ENCODE measurements at places on chromosomes 16 and 17.

GRCh38 chr17:13346996-13347762, 254.6 kb downstream of the HS3ST3A1 start:
- no peak for DNase-seq

DNA sequence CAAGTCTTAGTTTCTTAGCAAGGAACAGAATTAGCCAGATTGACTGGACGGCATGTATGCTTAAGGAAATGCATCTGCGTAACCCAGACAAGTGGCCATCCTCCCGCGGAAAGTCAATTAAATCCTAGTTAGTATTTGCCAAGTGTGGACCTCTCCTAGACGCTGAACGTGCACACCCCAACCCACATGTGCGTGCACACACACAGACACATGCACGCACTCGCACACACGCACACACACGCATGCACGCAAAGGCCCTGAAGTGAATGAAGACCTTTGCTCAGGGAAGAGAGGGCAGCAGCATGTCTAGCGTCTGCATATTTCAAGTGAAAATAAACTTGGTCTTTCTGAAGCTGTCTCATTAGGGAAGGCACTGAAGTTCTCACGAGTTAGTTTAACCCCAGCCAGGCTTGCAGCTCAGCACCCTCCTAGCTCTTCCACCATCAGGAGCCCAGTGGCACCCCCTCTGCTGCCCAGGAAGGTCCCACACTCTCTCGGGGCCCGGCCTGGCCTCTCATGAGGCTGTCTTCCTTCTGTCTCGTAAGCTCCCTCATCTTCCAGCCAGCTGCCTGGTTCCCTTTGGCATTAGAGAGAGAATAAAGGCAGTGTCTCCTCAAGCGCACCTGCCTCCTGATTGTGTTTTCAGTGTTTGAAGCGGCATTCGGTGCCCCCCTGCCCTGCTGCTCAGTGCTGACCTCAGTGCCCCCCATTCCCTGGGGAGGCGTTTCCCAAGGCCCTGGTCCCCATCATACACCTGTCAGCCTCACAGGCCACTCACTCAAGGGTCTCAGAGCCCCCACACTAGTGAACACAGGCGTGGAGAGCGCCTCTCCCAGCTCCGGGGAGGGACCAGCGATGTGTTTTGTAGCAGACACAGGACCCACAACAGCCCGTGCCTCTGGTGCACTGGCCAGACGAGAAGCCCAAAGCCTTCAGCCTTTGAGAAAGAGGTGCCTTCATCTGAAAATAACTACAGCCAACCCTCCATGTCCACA, 52.2 kb upstream of the CHMP6 start:
- no peak for DNase-seq

GRCh38 chr17:50421308-50422051, 4.5 kb upstream of the ACSF2 start:
- no peak for DNase-seq

- no peak for DNase-seq
These were observed 486.5 kb downstream of the CDH13 start for GRCh38 chr16:83113317-83113716.

DNA sequence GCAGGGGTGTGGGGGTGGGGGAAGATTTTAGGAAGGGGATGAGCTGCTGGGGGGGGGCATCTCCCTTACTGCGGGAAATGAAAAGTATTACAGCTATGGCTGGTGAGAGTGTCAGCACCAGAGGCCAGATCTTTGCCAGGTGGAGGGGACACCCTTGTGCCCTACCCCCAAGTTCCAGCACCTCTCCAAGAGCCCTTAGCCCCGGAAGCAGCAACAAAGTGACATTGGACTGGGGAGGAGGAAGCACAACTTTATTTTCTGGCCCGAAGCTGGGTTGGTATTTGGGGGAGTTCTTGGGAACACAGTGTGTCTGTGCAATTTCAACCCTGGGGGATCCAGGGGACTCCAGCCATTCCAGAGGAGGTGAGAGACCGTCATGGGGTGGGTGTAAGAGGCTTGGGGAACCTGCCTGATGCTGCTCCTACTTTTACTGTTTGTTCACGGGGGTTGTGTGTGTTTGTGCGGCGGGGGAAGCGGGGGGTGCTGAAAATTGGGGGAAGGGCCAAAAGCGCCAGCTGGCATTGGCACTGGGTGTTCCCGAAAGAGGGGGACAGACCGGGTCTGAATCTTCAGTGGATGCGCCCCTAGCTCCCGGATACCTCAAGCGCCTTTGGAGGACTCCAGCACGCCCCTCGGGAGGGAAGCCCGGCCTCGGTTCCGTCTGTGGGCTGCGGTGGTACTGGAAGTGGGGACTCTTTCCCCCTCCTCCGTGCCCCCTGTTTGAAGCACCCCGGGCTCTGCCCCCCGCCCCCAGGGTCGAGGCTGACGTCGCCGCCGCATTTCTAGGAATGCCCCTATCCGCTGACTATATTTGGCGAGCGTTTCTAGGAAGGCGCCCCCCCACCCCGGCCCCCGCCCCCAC, 230.3 kb downstream of the MRTFB start:
- no peak for DNase-seq

- no peak for DNase-seq
These were observed 2.3 kb downstream of the NDUFB10 start for GRCh38 chr16:1961651-1962067.

DNA sequence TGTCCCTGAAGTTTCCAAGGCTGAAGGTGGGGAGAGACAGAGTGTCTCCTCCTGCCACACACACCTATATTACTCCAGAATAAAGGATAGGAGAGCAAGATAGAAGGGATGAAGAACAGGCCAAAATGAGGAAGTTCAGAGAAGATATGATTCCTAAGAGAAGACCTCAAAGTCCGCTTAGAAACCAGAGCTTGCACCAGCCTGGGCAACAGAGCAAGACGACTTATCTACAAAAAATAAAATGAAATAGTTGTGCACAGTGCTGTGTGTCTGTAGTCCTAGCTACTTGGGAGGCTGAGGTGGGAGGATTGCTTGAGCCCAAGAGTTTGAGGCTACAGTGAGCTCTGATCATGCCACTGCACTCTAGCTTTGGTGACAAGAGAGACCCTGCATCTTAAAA, 128.2 kb downstream of the HS3ST3B1 start:
- DNase-seq = no peak

GRCh38 chr16:1991135-1991551, 1.4 kb downstream of the SYNGR3 start:
- DNase-seq = no peak

DNA sequence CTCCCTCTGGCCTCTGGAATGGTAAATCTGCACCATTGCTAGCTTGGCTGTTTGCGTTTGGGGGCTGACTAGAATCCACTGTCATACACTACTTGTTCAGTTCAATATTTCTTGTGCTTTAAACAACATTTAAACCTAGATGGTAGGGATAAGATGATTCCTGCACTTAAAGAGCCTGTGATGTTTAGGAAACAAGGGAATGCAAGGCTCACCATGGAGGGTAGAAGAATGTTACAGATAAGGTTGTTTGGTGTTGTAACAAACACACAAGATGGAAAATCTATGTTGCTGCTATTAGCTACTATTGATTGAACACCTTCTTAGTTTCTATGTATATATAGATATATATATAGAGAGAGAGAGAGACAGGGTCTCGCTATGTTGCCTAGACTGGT, 31.4 kb downstream of the YPEL2 start:
- no peak for DNase-seq

GRCh38 chr17:32104158-32104557, 38.1 kb upstream of the RHOT1 start:
- DNase-seq = no peak

GRCh38 chr17:81371910-81372760, 23.1 kb upstream of the BAHCC1 start:
- no peak for DNase-seq

GRCh38 chr17:63282455-63282854, 163.7 kb downstream of the CYB561 start:
- DNase-seq = no peak

DNA sequence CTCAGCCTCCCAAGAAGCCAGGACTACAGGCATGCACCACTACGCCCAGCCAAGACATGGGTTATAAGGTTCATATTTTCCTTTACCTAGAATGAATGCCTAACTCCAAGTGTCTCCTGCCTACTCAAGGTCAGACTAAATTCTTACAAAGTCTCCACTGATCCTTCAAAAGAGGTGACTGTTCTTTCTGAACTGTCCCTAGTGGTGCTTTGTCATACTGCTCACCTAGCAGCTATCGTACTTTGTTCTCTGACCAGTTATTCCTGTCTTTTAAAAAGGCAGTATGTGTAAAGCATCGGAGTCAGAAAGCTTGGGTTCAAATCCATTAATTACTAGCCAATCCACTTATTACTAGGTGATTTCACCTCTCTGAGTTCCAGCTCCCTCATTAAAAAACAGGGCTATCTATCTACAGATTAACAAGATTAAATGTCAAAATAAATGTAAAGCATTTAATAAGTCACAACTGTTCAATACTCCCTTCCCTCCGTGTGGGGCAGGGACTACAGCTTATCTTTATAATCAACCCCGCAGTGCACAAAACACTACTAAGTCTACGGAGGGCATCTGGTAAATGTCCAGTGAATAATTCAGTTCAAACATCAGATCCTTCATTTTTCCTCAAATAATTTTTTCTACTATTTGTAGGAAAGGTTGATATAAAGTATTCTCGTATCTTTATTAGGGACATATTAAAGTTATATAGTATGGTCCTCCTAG, 20.0 kb upstream of the ITGA2B start:
- DNase-seq = no peak

DNA sequence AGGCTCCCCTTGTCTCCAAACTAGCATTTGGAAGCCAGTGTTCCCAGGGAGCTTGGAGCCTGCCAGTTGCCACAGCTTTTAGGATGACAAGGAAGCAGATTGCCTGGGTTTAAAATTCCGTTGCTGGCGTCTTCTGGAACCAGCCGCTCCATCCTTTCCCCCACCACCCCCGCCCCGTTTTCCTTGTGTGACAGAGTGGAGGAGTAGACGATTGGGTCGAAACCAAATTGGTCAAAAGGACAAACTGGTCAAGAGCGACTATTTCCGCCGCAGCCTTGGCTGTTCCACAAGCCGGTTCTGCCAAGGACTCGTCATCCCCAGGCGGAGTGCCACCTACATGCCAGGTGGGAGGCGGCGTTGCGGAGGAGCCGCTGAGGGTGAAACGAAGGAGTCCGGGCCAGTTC, 91.1 kb downstream of the RPA1 start:
- DNase-seq = no peak
